ENCODE measurements at places on chromosomes 3 and 15. TPM values are rescaled to one million over a fixed set of nuclear protein-coding genes. Genes with fewer than 3 reads are reported as not detected.

The CHDH gene
- total RNA-seq: 1.1 TPM

The DCBLD2 gene
- 36.3 TPM for total RNA-seq

The LRTM1 gene
- total RNA-seq: not detected

The USP13 gene
- 6.9 TPM for total RNA-seq

The POTEB3 gene
- not detected for total RNA-seq

The MOBP gene
- 0.23 TPM for total RNA-seq

The TRIP4 gene
- 27.6 TPM for total RNA-seq

The CADPS gene
- 0.75 TPM for total RNA-seq

DNA sequence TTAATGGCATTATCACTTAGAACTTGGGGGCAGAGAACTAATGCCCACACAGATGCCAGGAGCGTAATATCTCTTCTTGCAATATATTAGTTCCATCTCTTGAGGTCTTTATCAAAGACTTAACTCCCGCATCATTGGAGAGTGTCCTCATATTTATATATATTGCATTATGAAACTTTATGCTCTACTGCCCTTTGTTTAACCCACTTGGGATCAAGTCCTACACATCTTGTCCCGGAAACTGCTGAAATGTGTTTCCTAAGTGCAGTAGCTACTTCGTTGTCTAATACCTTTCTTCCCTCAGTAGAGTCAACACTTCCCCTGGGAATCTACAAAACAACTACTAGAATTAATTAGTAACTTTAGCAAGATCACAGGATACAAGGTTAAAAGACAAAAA is 1029.2 kb downstream of the OTOL1 start:
- DNase-seq: no peak

DNA sequence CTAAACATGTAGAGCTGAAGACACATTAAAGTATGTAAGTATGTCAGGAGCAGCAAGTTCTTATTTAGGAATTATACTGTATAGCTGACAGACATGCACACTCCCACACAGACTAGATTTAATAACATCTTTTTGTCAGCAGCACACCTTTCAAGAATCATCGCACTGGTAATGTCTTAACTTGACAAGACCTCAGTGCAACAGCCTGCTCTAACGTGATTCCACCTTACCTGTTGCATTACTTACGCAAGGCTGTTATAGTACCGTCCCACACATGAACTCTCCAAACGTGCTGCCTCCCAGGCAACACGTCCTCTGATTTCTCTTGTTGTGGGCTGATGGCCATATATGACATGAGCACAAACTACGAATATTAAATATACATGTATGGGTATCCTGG is 11.9 kb downstream of the CHRM5 start:
- DNase-seq: no peak

DNA sequence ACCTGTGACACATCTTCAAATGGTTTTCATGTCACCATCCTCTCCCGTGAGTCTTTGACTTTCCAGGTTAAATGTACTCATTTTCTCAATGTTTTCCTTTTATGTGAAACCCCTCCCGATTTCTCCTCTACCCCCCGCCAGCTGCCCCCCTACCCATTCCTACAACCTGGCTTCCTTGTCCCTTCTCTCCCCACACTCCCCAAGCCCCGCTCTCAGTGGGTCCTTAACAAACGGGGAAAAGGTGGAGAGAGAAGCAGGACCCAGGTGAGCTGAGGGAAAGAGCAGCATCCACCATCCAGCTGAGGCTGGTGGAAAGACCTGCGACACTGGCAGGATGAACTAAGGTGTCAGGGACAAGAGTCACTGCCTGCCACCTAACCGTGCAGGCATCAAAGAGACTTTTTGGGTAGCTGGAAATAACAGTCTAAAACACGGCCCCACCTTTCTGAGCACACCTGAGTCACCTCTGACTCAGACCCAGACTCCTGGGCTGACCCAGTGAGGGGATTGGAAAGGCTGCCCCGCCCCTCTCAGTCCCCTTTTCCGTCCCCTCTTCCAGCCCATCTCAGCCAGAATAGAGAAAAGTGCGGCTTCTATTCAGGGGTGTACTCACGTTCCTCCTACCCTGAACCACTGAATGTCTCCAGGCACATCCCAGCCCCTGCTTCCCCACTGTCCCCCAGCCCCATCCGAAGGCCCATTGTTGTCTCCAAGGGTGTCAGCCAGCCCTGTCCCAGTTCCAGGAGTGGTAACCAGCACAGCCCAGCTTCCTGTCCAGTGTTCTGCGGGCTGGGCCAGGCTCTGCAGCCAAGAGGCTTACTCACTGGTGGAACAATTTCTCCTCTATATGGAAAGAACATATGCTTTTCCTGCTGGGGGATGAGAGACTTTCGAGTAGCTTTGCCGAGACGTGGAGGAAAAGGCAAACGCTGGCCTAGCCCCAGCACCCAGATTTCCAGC is 20.4 kb downstream of the ISG20 start:
- DNase-seq: peak; percentile 70

GRCh38 chr3:66253790-66254620 is 33.2 kb downstream of the SLC25A26 start:
- no peak for DNase-seq

DNA sequence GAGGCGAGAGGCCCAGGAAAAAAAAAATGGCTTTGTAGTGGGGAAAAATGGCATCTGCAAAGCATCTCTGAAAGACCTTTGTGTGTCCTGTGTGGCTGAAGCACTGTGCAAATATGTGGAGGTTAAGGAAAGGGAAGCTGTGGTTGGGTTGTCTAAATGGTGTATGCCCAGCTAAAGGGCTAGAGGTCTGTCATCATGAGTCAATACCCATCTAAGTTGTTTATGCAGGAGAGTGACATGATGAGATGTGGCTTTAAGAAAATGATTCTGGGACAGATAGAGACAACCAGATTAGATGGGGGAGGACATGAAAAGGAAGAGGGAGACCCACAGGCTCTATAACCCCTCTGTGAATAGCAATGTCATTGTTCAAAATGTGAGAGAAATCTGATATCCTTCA is 280.7 kb downstream of the MFSD1 start:
- no peak for DNase-seq

DNA sequence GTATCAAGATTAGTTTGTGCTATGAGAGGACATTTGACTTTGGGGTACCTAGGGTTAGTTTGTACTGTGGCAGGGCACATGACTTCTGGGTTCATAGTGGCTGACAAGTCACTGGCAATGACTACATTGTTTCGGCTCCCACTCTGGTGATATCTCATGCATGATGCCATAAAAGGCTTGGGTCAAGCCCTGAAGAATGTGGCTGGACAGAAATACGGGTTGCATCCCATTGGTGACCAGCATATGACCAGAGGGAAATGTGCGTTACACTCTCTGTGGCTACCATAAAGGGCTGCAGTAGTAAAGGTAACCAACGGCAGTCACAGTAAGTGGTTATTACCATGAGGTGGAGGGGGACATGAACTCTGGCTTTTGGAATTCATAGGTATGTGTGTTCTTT is 18.4 kb downstream of the THOC7 start:
- DNase-seq: no peak

DNA sequence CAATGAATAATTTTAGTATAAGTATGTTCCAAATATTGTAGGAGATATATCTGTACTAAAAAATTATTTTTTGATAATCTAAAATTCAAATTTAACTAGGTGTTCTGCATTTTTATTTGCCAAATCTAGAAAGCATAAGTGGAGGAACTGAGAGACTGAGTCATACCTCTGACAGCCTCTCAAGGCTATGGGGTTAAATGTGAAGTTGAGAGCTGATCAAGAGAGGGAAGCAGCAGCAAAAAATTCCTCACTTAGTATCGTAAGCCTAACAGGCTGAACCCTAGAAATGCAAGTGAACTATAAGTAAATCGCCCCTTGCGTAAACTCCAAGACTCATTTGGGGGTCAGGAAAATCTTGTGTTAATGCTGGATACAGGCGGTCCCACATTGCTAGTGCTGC is 12.8 kb upstream of the TOPAZ1 start:
- DNase-seq: no peak

DNA sequence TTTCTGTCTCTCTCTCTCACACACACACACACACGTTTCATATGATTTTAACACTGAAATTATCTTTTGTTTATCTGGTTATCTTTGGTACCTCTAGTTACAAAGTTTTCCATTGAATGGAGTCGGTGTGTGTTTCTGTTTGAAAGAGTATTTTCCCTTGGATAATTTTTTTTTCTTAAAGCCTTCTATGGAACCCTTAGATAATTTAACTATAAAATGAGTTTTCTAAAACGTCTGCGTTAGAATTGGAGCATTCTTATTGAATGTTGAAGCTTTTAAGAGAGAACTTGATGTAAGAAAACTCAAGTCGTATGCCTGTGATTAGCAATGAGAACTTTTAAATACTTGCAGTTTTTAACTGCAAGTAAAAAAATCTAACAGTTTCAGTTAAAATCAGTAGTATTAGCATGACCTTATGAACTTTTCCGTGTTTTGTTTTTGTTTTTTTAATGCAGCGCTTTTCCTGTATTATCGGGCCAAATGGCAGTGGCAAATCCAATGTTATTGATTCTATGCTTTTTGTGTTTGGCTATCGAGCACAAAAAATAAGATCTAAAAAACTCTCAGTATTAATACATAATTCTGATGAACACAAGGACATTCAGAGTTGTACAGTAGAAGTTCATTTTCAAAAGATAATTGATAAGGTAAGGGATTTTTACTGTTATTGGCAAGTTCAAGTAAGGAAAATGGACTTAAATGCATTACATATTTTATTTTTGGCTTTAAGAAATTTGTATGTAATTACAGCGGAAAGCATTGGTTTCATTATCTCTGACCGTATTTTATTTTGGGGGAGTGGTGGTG is 3.0 kb downstream of the SMC4 start:
- DNase-seq: no peak

- no peak for DNase-seq
These were observed 12.4 kb downstream of the POPDC2 start for GRCh38 chr3:119647843-119648575.

DNA sequence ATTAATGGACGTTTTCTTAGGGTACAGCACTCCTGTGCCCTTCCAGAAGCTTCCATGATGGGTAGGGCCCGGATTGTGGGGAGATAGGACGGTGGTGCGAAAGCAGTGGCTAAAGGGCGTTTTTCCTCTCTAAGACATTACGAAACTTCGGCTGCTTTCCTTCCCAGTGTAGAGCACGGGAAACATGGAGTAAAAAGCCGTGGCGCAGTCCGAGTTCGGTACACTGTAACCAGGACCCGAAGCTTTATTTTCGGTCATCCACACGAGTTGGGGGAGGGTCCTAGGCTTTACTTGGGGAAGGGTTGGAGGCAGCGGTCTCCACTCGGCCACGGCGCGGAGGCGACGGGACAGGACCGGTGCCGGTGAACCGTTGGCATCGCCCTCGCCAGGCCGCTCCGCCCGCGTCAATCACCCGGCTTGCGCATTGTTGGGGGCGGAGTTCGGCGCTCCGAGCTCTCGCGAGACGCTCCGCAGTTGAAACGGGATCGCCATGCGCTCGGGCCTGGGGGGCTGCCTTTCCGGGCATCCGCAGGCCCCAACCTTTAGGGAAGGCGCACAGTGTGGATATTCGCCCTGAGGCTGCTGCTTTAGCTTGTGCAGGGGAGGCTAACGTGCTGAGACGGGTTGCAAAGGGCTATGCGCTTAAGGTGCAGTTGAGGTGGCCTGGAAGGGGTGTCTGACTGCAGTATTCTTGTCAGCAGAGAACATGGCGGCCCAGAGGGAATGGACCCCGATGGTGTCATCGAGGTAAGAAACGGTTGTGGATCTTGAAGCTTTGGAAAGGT is 546 bp downstream of the EIF4A2 start:
- DNase-seq: peak; percentile 95

DNA sequence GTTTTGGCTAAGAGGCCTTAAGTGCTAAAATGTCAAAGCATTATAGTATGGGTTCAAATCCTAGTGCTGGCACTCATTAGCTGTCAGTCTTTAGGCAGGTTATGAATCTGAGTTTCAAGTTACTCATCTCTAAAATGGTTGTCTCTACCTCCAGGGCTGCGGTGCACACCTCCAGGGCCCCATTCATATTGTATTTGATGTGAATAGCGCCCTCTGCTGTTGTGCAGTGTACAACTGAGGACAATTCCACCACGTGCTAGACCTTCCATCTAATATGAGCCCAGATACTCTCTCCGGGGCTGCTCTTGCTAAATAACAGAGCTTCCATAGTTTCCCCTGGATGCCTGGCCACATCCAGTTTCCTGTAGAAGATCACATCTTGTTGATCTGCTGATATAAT is 54.3 kb downstream of the OXNAD1 start:
- DNase-seq: no peak

DNA sequence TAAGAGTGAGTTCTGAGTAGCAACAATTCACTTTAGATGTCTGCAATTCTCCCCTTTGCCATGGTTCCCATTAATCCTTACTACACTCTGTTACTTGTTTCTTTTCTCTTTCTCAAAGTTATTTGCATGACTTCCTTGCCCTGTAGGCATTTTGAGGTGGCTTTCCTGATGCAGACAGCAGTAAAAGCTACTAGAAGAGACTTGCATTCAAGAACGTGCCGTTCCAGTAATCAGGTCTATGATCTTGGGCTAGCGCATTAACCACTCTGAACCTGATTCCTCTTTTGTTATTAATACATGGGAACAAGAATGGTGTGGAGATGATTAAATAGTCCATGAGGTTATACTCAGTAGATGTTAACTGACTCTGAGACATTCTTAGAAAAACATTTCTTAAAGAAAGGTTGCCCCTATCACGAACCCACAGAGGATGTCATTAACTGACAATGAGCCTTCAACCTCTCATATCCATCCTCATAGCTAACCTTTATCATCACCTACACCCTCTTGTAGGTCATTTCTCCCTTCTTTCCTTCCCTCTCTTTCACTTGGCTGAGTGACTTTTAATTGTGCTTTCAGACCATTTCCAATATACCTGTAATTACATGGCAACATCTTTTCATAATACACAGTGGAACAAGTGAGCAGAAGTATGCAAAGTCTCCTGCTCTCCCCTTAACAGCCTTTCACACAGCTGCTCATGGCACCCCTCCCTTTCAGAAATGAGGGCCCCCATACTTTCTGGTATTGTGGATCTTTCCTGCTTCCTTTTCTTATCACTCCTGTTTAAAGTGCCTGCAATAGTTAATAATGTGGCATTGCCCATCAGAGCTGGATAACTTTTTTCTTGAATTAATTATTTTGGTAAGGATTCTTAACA is 175.9 kb downstream of the CHST2 start:
- DNase-seq: no peak

DNA sequence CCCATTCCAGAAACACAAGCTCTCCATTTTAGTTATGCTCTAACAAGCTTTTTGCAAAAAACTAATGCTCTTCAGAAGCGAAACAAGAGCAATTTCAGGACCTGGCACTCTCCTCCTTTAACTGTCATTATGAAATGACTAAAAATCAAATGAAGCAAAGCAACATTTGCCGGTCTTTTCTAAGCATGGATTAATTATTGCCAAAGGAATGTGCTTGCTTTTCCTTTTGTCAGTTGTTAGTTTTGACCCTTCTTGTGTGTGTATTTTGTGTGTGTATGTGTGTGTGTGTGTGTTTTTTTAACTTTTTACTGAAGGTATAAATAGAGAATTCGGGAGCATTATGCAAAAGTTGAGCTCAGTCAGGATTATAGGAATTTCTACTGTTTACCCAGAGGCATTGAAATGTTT is 509.1 kb downstream of the TUSC7 start:
- no peak for DNase-seq

DNA sequence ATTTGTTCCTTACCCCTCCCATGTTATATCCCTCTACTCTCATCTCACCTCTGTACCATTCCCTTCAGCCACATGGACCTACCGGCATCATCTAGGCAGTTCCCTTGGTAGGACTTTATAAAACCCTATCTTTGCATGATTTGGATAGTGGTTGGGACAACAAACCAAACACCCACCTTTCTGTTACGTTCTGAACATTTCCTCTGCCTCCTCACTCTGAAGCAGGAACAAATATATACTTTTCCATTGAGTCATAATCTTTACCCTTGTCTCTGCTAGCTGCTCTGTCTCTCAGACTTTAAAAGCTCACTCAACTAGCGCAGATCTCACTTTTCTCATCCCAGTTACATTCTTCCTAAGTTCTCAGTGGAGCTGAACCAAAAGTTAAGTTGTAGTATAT is 17.8 kb downstream of the UBXN7 start:
- no peak for DNase-seq
